ENCODE measurements at places on chromosomes 13 and 19.

- DNase-seq: no peak
Measured at GRCh38 chr13:84607261-84608013, 725.2 kb upstream of the SLITRK1 start.

GRCh38 chr13:113633485-113633873, 24.5 kb downstream of the ATP4B start:
- DNase-seq: no peak

GRCh38 chr13:35594096-35594495, 117.6 kb upstream of the MAB21L1 start:
- DNase-seq: no peak

DNA sequence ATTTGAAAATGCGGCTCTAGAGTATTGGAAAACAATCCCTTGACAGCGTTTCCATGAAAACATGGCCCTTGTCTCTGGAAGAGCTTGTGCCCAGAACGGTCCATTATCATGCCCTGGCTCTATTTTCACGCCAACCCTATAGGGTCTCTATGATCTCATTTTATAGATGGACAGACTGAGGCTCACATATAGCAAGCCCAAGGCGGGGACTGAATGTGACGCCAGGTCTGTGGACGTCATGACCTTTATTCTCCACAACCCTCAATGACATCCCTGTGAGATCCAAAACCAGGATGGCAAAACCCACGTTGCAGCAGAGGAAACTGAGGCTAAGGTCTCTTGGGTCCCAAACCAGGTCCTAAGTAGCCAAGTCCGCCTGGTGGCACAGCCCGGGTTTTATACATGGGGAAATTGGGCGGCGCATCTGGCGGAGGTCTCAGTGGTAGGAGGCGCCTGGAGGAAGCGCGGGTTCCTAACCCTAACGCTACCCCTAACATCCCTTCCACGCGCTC, 425 bp upstream of the COLGALT1 start:
- DNase-seq: no peak

- DNase-seq: no peak
Measured at GRCh38 chr13:90142251-90142650, 1205.2 kb upstream of the MIR17HG start.

- no peak for DNase-seq
Measured at GRCh38 chr19:42076380-42076944, 496 bp downstream of the ZNF574 start.

- no peak for DNase-seq
Measured at GRCh38 chr13:106986687-106987426, 418.9 kb upstream of the ARGLU1 start.

GRCh38 chr13:27919934-27920676, at the start of gene PDX1:
Gene PDX1 (plus strand): TSS chr13:27920000. CDS start chr13:27920139, 139 bp downstream.
- peak; percentile 32 for DNase-seq

DNA sequence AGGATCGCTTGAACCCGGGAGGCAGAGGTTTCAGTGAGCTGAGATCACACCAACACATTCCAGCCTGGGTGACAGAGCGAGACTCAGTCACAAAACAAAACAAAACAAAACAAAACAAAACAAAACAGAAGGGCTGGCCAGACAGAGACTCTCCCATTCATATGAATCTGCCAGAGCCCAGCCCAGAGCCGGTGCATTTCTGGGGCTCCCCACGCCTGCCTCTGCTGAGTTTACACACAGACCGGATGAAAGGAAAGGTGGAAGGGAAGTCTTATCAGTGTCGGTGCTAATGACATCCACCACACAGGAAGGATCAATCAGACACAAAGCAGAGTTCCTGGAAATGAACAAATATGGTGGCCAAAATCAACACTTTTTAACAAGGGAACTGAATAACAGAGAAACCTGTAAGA, 6.8 kb downstream of the TRAPPC6A start:
- no peak for DNase-seq

GRCh38 chr19:31214086-31214485, 135.2 kb downstream of the TSHZ3 start:
- DNase-seq: no peak

GRCh38 chr19:38551450-38551813, 66.3 kb downstream of the MAP4K1 start:
- no peak for DNase-seq

GRCh38 chr13:57624565-57625435, 6.7 kb upstream of the PCDH17 start:
- peak; percentile 50 for DNase-seq

DNA sequence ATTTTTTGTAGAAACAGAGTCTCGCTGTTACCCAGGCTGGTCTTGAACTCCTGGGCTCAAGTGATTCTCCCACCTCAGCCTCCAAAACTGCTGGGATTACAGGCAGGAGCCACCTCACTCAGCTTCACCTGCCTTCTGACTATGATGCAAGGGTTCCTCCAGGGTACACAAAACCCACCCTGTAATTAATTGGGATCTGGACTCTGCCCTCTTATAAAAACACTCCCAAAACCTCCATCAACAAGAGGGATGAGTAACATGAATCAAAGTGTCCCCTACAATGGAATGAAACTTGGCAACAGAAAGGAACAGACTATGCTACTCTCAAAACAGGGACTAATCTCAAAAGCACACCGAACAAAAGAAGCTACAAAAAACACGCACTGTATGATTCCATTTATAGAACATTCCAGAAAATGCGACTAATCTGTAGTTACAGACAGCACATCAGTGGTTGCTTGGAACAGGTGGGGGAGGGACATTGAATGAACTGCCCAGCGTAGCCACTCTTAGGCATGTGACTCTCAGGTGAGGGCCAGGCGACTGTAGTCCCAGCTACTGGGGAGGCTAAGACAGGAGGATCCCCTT, 3.2 kb upstream of the PRR36 start:
- no peak for DNase-seq

DNA sequence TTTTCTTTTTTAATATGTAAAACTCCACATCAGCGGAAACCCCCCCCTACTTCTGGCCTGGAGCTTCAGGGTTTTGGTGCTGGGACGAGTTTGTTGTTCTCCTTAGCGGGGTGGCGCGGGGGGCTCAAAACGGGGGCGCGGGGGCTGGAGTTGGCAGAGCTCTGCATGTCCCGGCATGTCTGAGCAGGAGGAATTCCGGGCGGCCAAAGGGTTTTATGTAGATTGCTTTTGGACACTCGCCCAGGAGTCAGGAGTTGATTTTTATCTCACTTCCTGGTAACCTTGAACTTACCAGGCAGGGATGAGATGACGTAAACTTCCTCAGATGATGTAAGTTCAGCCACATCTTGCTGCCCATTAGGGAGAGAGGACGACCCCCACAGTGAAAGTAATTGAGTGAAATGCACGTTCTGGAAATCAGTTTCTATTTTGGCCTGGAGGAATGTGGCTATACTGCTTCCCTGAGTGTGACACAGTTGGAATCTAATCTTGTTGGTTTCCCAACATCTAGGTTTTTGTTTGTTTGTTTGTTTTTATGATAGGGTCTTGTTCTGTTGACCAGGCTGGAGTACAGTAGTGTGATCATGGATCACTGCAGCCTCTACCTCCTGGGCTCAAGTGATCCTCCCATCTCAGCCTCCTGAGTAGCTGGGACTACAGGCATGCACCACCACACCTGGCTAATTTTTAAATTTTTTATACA, 21.0 kb upstream of the GDF15 start:
- DNase-seq: peak; percentile 64

DNA sequence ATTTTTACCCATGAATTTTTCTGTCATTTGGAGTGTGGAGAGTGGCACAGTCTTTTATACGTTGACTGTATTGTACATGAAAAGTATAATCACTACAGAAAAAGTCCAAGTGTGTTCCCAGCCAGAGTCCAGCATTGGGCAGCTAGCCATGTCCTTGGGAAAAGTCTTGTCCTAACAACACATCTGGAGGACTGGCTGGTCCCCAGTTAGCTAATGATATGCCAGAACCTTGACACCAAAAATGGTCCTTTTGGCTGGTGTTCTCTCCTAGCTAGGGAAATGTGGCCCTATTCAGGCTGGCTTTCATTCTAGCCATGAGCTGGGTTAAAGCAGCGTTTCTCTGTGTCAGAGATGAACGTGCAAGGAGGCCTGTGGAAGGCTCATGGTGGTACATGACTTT, 98.9 kb downstream of the ESD start:
- DNase-seq: no peak

- peak; percentile 48 for DNase-seq
Measured at GRCh38 chr19:50858886-50859285, 4.2 kb downstream of the KLK3 start.

DNA sequence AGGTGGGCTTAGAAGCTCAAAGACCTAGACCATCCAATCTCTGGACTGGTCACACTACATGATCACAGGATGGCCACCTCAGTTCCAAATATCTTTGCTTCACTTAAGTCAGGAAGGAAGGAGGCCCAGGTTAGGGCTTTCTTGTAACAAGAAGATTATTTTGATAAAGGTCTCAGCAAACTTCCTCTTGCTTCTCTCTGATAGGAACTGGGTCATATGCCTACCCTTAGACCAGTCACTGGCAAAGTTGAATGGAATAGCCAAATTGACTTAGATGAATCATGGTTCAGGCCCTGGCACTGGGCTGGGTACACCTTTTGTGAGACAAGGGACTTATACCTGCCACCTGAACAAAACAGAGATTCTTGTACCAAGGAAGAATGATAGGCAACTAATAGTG, 11.0 kb downstream of the FRY start:
- DNase-seq: no peak

- DNase-seq: no peak
Measured at GRCh38 chr19:34432797-34433196, 4.6 kb downstream of the UBA2 start.

DNA sequence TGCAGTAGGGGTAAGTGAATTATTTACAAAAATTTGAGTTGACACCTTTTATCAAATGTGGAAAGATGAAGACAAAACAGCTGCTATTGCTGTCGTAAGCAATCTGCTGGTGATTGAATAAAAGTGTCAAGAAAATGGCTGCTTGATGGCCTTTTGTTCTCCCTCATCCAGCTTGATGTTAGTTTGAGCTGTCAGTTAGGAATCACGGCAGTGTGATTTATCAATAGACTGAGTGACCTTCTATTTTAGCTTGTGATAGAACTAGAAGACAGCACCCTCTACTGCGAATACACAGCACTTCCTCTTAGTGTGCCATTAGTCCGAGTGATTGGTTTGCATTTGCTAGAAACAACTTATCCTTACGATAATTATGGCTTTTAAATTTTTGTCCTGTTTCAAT, 76.3 kb downstream of the MZT1 start:
- DNase-seq: peak; percentile 33

- no peak for DNase-seq
Measured at GRCh38 chr19:35710784-35711723, 6.7 kb downstream of the ZBTB32 start.

- DNase-seq: no peak
Measured at GRCh38 chr13:112876305-112877000, 92.6 kb upstream of the MCF2L start.

- peak; percentile 77 for DNase-seq
Measured at GRCh38 chr19:11142528-11143171, 12.9 kb downstream of the SPC24 start.

GRCh38 chr13:73072239-73072900, 13.6 kb downstream of the KLF5 start:
- DNase-seq: no peak

DNA sequence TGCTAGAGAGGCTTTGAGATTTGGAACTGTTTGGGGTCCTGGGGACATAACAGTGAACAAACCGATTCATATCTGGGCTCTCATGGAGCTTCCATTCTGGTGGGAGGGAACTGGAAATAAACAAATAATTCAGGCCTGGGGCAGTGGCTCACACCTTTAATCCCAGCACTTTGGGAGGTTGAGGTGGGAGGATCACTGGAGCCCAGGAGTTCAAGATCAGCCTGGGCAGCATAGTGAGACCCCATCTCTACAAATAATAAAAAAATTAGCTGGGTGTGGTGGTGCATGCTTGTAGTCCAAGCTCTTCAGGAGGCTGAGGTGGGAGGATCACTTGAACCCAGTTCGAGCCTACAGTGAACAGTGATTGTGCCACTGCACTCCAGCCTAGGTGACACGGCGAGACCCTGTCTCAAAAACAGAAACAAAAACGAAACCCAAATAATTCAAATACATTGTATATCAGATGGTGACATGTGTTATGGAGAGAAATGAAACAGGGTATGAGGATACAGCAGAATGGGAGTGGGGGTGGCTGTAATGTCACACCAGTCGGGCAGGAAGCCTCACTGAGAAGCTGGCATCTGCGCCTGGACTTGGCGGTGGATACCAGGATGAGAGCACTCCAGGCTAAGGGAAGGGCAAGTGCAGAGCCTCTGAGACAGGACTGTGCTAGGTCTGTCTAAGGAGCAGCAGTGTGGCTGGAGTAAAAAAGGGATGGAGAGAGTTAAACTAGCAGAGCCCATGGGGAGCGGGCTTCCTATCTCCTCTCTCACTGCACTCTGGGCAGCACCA, 131.1 kb upstream of the ZNF536 start:
- DNase-seq: no peak

DNA sequence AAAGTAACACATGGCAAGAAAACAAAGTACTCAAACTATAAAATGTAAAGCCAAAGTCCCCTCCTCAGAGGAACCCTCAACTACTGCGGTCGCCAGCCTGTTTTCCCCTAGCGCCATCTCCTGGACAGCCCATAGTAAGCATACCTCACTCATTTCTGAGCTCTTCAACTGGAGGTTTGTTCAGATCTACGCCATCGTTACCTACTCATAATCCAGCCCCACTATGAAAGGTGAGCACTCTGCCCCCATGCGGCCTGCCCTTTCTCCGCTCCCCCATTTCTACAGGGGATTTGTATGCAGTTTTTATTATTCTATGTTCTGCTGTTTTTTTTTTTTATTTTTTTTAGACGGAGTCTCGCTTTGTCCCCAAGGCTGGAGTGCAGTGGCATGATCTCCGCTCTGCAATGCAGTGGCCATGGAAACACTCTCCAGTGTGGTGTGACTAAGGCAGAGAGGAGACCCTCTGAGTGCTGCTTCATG, 26.2 kb downstream of the OPA3 start:
- DNase-seq: peak; percentile 80

DNA sequence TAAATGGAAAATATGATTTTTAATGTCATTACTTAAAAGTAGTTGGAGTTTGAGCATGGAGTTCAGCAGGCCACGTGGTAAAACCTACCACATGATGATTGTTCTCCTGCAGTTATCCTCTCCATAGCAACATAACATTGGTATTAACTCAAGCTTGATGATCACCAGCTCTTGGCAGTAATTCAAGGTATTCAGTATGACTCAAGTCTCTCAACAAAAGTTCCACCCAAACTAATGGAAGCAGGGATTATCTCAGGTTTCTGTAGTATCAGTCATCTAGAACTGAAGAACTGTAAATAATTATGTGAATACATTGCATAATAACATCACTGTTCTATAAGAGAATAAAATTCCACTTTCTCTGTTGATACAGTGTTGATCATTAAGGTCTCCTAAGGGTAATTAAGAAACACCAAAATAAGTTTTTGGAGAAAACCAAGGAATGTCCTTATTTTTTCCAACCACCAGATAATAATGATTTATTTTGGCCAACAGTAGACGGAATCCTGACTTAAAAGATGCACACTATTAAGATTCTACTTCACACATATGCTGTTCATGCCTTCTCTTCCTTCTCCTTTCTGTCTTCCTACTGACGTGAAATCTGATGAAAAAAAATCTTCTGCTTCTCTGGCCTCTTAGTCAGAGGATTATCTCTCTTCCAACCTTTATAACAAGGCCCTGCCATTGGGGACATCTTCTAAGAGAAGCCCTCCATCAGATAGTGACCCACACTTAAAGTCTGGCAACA, 1092.3 kb downstream of the EFNB2 start:
- peak; percentile 21 for DNase-seq

GRCh38 chr13:87788363-87788762, 117.2 kb downstream of the SLITRK5 start:
- no peak for DNase-seq

- DNase-seq: peak; percentile 86
Measured at GRCh38 chr19:58009666-58010301, 7.2 kb upstream of the ZNF606 start.
